ENCODE measurements at places on chromosomes 1 and 21. TPM values are rescaled to one million over a fixed set of nuclear protein-coding genes. Genes with fewer than 3 reads are reported as not detected.

Gene TFF3
- not detected for total RNA-seq

Gene VHLL
- 0.69 TPM for total RNA-seq

Gene KISS1
- not detected for total RNA-seq

Gene METTL18
- 11.5 TPM for total RNA-seq

Gene MYBPHL
- 0.23 TPM for total RNA-seq

Gene TMEM82
- total RNA-seq: not detected

Gene SLC30A2
- total RNA-seq: not detected

Gene OPTC
- not detected for total RNA-seq

Gene GNG12
- 63.9 TPM for total RNA-seq
